ENCODE measurements at places on chromosomes 4 and X.

DNA sequence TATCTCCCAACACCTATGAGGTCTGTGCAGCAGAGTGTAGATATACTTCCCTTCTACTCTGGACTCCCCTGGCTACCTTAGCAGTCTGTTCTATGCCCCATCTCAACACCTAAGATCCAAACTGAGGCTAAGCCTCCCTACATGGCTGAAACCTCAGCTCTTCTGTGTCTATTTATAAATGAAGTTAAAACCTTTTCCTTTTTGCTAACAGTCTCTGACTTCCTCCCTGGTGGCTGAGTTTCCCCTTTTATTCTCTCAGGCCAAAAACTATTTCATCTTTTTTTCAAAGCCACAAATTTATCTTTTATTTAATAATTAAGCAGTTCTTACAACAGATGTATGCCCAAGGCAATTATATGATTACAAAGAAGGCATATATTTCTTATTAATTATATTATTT lies 111.8 kb upstream of the STIM2 start:
- no peak for DNase-seq

- DNase-seq, result no peak
These were observed 45.5 kb downstream of the CENPC start for GRCh38 chr4:67499799-67500198.

DNA sequence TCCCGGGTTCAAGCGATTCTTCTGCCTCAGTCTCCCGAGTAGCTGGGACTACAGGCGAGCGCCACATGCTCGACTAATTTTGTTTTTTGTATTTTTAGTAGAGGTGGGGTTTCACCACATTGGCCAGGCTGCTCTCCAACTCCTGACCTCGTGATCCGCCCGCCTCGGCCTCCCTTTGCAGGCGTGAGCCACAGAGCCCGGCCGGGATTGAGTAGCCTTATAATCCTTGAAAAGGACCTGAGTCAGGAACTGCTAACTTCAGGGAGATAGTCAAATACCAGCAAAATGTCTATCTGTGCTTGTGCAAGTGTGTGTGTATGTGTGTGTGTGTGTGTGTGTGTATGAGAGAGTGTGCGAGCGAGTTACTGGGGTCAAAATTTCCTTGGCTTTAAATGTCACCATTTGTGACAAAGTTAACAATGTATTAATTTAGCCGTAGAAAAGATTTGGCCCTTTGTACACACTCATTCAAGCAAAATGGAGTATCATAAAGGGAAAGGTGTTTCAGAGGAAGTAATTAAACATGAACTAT lies 1.8 kb upstream of the KDM6A start:
- DNase-seq, result no peak

DNA sequence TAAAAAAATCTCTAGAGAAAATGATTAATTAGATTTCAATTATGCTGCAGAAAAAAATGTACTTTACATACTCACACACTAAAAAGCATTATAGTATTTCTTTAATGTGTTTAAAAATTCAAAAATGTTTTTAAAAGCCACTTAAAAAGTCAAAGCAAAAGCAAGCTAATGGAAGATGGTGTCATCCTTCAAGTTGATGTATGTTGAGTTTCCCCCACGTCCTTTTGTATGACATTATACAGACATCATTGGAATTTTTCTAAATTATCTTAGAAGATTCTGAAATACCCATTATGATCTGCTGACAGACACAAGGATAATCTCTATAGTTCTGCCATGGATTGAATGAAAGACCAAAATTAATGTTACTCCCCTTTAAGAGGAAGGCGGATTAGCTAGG lies 393.7 kb upstream of the TENM3 start:
- DNase-seq, result no peak

GRCh38 chrX:155242300-155242699 lies 22.0 kb downstream of the RAB39B start:
- no peak for DNase-seq

DNA sequence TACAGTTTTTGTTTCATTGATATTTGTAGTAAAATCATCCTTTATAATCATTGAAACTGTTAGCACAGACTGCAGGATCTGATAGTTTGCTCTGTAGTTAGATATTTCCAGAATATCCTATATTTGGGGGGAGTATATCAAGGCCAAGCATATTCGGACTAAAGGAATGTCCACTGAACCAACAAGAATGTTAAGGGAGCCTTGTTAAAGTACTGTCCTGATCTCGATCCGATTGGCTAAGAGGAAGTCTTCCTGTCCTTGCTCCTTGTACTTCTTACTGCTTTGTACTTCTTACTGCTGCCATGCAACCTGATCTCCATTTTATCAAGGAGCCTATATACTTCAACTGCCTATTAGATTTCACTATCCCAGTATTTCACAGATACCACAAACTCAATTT lies 449.3 kb downstream of the RPA4 start:
- no peak for DNase-seq

GRCh38 chr4:121096191-121096590 lies 23.9 kb upstream of the NDNF start:
- no peak for DNase-seq

Data from HT1080 (cell line).